Activated naive CD4-positive, alpha-beta T cell (primary cell): ENCODE measurements at places on chromosomes 2 and 18.

DNA sequence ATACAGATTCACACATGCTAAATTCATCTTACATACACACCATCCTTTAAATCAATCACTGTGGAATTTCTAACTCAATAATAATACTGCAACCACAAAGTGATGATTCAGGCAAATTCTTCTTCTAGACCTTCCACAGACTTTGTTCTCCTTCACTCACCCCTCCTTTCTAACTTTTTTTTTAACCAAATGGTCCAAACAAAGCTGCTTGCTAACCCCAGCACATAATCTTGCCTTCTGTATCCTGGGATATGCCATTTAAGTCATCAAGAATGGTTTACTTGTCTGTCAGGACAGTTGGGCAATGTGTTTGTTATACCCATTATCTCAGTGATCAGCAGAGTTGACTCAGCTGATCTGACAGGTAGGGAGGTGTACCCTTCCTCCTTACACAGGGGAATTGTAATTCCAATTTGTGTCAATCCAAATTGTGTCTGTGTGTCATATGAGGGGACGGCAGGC lies 10.0 kb downstream of the SLC40A1 start:
- DNase-seq: no peak

DNA sequence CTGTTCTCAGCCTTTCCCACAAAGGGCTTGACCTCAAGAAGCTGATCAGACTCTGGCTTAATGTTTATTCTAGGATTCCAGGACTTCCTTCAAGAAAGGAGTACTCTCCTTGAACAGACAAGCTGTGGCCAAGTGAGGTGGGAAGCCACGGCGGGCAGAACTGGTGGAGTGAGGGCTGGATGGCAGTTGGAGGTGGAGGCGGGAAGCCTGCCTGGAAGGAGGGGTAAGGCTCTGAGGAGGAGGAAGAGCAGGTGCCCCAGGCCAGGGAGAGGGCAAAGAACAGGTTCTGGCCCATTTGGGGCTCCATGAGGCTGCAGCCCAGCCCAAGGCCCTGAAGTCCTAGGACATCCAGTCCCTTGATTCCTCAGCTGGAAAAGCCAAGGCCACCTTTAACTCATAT lies 143.9 kb downstream of the CYP26B1 start:
- no peak for DNase-seq

DNA sequence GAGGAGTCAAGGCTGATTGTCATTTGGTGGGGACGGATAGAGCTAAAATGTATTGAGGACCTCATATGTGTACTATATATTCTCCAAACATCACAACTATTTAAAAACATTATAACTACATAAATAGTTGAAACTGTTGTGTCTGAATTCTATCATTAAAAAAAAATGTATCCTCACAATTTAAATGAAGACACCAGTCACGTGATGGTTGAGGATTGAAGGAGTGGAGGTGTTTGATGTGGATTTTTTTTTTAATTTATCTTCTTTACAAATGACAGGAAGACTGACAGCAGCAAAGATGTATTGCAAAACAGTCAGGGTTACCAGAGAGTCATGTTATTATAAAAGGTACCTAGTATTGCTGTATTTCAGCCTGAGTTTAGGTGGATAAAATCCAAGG lies 30.0 kb downstream of the GNAL start:
- DNase-seq: no peak

DNA sequence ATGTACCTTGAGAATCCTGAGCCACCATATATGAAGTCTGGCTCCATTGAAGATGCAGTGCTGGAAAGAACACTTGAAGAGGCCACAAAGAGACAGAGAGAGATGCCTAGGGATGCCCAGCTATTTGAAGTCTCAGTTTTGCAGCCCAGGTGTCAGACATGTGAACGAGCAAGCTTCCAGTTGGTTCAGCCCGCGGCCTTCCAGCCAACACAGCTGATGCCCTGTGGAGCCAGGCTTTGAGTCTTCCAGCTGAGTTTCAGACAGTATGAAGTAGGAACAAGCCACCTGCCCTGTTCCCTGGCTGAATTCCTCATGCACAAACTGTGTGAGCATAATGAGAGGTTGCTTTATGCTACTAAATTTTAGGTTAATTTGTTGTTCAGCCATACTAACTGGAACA lies 108.8 kb downstream of the SPHKAP start:
- DNase-seq: no peak

DNA sequence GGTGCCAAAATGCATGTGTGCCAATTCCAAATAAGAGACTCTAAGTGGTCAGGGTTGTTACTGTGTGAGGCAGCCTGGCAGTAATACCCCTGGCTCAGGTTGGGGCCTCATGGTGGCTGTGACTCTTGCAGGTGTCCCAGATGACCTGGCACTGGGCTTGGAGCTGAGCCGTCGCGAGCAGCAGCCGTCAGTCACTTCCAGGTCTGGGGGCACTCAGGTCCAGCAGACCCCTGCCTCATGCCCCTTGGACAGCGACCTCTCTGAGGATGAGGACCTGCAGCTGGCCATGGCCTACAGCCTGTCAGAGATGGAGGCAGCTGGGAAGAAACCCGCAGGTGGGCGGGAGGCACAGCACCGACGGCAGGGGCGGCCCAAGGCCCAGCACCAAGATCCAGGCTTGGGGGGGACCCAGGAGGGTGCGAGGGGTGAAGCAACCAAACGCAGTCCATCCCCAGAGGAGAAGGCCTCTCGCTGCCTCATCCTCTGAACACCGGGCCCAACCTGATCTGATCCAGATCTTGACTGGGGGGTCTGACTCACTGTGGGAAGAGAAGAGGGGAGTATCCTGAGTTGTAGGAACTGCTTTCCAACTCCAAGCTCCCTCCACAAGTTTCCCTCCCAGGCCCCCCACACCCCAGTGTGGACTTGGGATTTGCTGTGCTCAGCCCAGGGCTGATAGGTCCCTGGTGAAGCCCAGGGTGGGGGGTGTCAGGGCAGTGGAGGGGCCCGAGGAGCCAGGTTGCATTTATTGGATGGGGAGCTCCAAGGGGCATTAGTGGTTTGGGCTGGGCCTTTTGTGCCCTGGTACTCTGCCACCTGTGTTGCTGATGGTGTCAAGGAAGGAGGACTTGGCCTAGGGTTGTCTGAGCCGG lies 5.6 kb downstream of the DNAJB2 start:
- no peak for DNase-seq
